ENCODE measurements at places on chromosomes 5 and 9. TPM values are rescaled to one million over a fixed set of nuclear protein-coding genes. Genes with fewer than 3 reads are reported as not detected.

DNA sequence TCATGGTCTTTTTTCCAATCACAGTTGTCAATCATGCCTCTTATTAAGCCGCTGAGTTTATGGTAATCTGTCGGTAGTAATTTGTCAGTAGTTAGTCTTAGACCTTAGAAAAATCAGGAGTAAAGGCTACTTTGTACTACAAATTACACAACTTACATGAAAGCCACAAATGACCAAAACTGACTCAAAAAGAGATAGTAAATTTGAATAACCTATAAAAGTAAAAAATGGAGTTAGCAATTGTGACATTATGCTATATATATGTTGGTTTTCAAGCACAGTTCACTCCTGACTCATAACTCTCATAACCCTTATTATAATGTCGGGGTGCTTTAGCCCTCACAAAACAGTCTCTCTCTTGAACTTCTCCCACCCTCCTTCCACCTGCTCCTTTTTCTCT lies 251.8 kb downstream of the ROR2 start:
- DNase-seq: no peak

DNA sequence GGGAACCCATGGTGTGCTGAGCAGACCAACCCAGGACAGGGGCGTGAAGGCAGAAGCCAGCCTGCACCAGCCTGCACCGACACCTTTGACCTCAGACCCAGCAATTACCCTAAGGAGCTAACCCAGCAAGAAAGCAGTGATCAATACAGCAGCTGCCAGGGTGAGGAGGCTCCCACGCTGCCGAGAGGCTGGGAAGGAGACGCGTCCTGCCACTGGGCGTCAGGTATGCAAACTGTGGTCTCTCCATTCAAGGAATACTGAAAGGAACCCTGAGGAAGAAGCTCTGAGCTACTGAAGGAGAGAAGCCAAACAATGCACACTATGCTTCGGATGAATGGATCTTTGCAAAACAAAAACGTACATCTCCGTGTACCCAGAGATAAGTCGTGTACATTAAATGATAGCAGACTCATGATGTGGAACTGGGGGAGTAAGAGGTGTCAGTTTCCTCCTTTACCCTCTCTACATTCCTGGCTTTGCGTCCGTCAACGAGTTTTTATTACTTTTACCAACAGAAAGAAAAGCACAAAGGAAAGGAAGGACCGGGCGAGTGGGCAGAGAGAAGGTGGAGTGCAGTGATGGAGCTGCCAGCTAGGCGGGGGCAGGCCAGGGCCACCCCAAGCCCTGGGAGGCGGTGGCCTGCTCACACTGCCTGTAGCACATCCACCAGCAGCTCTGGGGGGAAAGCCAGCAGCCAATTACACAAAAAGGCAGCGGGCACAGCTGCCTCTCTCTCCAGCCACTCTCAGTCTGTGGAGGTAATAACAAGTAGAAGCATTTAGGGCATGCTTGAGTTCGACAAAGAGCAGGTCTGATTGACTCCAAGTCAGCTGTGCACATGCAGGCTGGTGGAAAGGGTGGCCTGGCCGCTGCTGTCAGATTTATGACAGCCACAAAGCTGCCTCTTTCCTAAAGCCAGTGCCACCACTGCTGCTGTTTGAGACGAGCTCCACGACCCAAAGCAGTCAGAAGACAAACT lies 29.3 kb downstream of the RASGEF1C start:
- DNase-seq: peak; percentile 63

GNAQ gene
- 29.9 TPM for total RNA-seq

ADRB2 gene
- 5.1 TPM for total RNA-seq
